ENCODE measurements at places on chromosomes 5 and 9.
A peak's percentile ranks its signal among the peaks of the same experiment; 100 is the strongest.

DNA sequence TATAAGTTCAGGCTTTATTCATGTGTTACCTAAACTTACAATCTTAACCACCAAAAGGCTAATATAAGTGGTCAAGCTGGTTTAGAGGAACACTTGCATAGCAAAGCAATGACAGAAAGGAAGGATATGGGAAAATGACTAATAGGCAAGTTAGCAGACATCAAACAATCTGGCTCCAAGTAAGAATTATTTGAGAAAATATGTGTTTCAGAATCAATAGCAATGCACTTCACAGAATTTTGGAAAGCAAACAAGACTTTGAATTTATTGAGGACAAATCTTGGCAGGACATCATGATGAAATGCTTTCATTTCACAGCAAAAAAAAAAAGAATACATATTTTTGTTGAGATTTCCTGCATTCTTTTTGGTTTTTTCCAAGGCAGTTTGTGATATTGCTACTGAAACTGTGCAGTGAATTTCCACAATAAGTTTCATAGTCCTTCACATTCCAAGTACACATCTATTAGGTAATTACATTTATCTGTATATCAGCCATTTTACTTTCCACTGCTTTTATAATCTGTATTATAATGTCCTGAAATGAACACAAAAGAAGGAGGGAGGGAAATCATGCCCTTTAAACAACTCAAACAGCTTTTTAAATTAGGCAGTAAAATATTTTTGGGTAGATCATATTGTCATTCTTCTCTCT, 417.9 kb downstream of the NR2F1-AS1 start:
- DNase-seq: no peak

- DNase-seq: no peak
Measured at GRCh38 chr5:107671742-107672210, 1.0 kb upstream of the EFNA5 start.

- no peak for DNase-seq
Measured at GRCh38 chr5:4144411-4145007, 548.9 kb downstream of the IRX1 start.

GRCh38 chr9:121499427-121500164, at the start of gene GGTA1:
Gene GGTA1 (minus strand): TSS chr9:121499844. CDS start chr9:121467922, 31,922 bp downstream.
- DNase-seq: no peak

DNA sequence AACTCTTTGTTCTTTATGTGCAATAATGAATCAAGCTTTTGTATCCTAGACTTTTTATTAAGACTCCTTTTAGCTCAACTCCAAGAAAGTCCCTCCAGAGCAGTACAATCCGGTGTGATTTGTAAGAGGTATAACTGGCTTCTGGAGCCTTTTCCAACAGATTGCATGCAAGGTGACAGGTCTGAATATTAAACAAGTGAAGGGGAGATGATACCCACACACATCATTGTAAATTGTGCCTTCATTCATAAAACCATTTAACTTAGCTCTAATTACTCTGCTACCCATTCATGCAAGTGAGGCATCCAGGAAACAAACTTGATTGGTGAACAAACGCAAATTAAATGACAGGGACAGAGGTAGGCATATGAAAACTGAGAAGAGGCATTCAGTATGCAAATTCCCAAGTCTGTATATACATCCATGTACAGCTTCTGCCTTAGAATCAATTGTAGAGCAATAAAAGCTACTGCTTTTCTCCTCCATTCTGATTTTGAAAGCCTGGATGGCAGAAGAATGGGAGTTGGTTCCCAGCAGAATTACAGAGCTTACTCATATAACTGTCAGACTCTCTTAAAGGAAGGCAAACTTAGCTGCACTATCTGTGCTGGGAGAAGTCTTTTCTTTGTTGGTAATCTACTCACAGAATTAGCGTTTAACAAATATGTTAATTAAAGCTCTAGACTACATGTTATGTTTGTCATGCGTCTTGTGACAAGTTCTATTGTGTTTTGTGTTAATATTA, 261.0 kb upstream of the CDH6 start:
- DNase-seq: no peak

DNA sequence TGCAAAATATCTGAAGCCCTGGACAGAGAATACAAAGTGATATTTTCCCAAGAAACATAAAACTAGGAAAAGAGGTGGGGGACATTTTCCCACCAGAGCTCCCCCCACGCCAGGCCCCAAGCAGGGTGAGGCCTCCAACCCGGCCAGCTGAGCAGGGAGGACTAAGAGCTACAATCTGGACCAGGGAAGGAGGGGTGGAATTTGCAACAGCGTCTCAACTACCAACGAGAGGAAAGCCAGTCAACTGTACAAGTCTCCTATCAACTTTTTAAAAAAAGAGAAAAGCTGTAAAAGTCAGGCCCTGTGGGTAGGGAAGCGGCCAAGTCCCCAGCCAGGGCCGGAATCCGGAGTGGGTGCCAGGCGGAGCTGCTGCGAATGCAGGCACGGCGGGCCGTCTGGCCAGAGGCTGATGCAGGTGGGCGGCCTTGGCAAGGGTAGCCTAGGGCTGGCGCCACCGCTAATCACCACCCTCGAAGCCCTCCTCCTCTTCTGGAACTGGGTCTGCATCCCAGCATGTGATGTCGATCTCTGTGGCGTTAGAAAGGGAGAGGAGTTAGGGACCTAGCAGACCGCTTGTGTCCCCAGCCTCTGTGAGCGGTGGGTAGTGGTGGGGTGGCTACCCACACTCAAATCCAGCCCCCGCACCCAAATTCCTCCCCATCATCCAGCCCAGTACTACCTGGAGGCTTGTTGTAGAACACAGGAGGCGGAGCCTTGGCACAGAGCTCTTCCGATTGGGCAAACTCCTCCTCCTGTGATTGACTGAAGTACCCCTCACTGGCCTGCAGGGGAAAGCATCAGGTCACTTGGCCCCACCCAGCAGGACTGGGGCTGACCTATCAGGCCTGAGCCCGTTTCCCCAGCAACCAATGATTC, 10.6 kb downstream of the PRR7 start:
- peak; percentile 93 for DNase-seq

Data from iPS DF 6.9 (cell line).